Spinal cord (tissue), 10 donors: ENCODE measurements at places on chromosomes 7 and 10. TPM values are rescaled to one million over a fixed set of nuclear protein-coding genes. Genes with fewer than 3 reads are reported as not detected.

The AKR1C4 gene
- polyA plus RNA-seq, result not detected

The SAMD9 gene
- 2.0 TPM for polyA plus RNA-seq

The CAMK2G gene
- polyA plus RNA-seq, result 147 TPM

The SPDYE18 gene
- 1.5 TPM for polyA plus RNA-seq

The INHBA gene
- 3.9 TPM for polyA plus RNA-seq

The MYL7 gene
- polyA plus RNA-seq, result 2.2 TPM

The UNCX gene
- 3.9 TPM for polyA plus RNA-seq

The HOXA6 gene
- 58.3 TPM for polyA plus RNA-seq

The C7orf57 gene
- 4.5 TPM for polyA plus RNA-seq

The FGL2 gene
- polyA plus RNA-seq, result 12.8 TPM

The SSC4D gene
- 3.1 TPM for polyA plus RNA-seq

The CABCOCO1 gene
- polyA plus RNA-seq, result 6.9 TPM

The PTF1A gene
- 0.83 TPM for polyA plus RNA-seq

The TMEM229A gene
- polyA plus RNA-seq, result 5.5 TPM

The NPSR1 gene
- 0.15 TPM for polyA plus RNA-seq

The TMEM196 gene
- polyA plus RNA-seq, result 18.8 TPM

The SYT15 gene
- 8.8 TPM for polyA plus RNA-seq

The SORCS3 gene
- polyA plus RNA-seq, result 14.9 TPM

The INSYN2A gene
- polyA plus RNA-seq, result 10.9 TPM

The PSMG3 gene
- 44.7 TPM for polyA plus RNA-seq

The RBP3 gene
- polyA plus RNA-seq, result 0.41 TPM

The ZSCAN25 gene
- 13.1 TPM for polyA plus RNA-seq

The HTR5A gene
- 6.3 TPM for polyA plus RNA-seq

The GALNT17 gene
- 44.9 TPM for polyA plus RNA-seq

The CCL26 gene
- not detected for polyA plus RNA-seq

The EEF1AKMT2 gene
- 39.6 TPM for polyA plus RNA-seq

The RTKN2 gene
- 13.0 TPM for polyA plus RNA-seq

The CALHM3 gene
- 0.09 TPM for polyA plus RNA-seq

The ERVW-1 gene
- polyA plus RNA-seq, result 1.8 TPM

The CRPPA gene
- polyA plus RNA-seq, result 4.4 TPM

The ZNF775 gene
- polyA plus RNA-seq, result 19.1 TPM

The UTF1 gene
- not detected for polyA plus RNA-seq

The SPAM1 gene
- not detected for polyA plus RNA-seq

The BEND7 gene
- 25.9 TPM for polyA plus RNA-seq

The BTBD16 gene
- polyA plus RNA-seq, result 1.8 TPM

The PSD gene
- 132 TPM for polyA plus RNA-seq

The SH3PXD2A gene
- polyA plus RNA-seq, result 23.1 TPM

The LIPF gene
- not detected for polyA plus RNA-seq

The TPK1 gene
- polyA plus RNA-seq, result 3.5 TPM

The NAT16 gene
- polyA plus RNA-seq, result 7.5 TPM

The HSPA12A gene
- 69.4 TPM for polyA plus RNA-seq

The ATE1 gene
- 27.4 TPM for polyA plus RNA-seq

The MLXIPL gene
- 4.4 TPM for polyA plus RNA-seq

The PDE6C gene
- 3.5 TPM for polyA plus RNA-seq

The SH2D4B gene
- 0.14 TPM for polyA plus RNA-seq

The CTAGE8 gene
- polyA plus RNA-seq, result 0.30 TPM

The PRSS37 gene
- polyA plus RNA-seq, result 0.24 TPM

The SLC16A12 gene
- 3.2 TPM for polyA plus RNA-seq

The ATRNL1 gene
- polyA plus RNA-seq, result 16.8 TPM

The SLC13A1 gene
- not detected for polyA plus RNA-seq
